Neural crest cell (in vitro differentiated cells): ENCODE measurements at places on chromosomes 7 and 10. TPM values are rescaled to one million over a fixed set of nuclear protein-coding genes. Genes with fewer than 3 reads are reported as not detected.
A peak's percentile ranks its signal among the peaks of the same experiment; 100 is the strongest.

- H3K27me3 ChIP-seq, result peaks cover 100% of the 10 kb centered on the region
- H3K4me1 ChIP-seq, result peaks cover 32% of the 10 kb centered on the region
- no peak overlapping the region for H3K27ac ChIP-seq
- no peaks in the 10 kb centered on the region for H3K36me3 ChIP-seq
- DNase-seq, result peak; percentile 84
Observed at GRCh38 chr7:8442814-8443304, 9.4 kb downstream of the NXPH1 start.

BTBD16 gene
- total RNA-seq, result not detected in 2 replicates

GRCh38 chr7:99369767-99370391, 4.7 kb upstream of the ARPC1B start:
- no peak for DNase-seq
- H3K27me3 ChIP-seq, result peaks cover 5% of the 10 kb centered on the region
- no peak overlapping the region for H3K4me3 ChIP-seq
- peaks cover 17% of the 10 kb centered on the region for H3K4me1 ChIP-seq
- peaks cover 15% of the 10 kb centered on the region for H3K36me3 ChIP-seq
- H3K27ac ChIP-seq, result peak overlapping the region; percentile 67

DNA sequence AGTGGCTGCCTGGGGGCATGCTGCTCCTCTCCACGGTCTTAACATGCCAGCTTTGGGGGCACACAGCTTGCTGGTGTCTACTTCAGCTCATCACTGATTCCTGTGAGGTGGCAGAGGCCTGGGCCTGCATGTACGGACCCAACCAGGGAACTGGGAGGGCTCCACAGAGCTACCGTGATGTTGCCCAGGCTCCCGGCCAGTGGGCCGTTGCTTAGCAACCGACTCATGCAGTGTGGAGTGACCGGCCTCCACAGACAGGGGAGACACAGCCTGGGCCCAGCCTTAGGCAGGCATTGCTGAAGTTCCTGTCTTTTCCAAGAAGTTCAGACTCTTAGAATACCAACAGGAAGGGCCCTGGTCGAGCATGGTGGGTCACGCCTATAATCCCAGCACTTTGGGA, 25.8 kb upstream of the SH2B2 start:
- no peaks in the 10 kb centered on the region for H3K36me3 ChIP-seq
- H3K27me3 ChIP-seq, result no peaks in the 10 kb centered on the region
- H3K27ac ChIP-seq, result peak overlapping the region; percentile 4
- H3K4me1 ChIP-seq, result peaks cover 44% of the 10 kb centered on the region

- no peak overlapping the region for H3K4me3 ChIP-seq
- peaks cover 24% of the 10 kb centered on the region for H3K36me3 ChIP-seq
- DNase-seq, result no peak
- no peaks in the 10 kb centered on the region for H3K27me3 ChIP-seq
Observed at GRCh38 chr7:2773608-2774007, 70.5 kb downstream of the GNA12 start.

- peaks cover 7% of the 10 kb centered on the region for H3K4me1 ChIP-seq
- H3K27ac ChIP-seq, result no peak overlapping the region
- no peaks in the 10 kb centered on the region for H3K36me3 ChIP-seq
- H3K4me3 ChIP-seq, result no peak overlapping the region
- no peak for DNase-seq
Observed at GRCh38 chr10:46215426-46215825, 71.4 kb upstream of the ANTXRL start.

GRCh38 chr7:19369806-19370205, 224.6 kb upstream of the FERD3L start:
- H3K27me3 ChIP-seq, result no peaks in the 10 kb centered on the region
- H3K27ac ChIP-seq, result no peak overlapping the region
- H3K4me1 ChIP-seq, result no peaks in the 10 kb centered on the region
- H3K36me3 ChIP-seq, result no peaks in the 10 kb centered on the region

- peak overlapping the region; percentile 69 for H3K4me3 ChIP-seq
- DNase-seq, result no peak
- H3K27me3 ChIP-seq, result peaks cover 55% of the 10 kb centered on the region
- H3K27ac ChIP-seq, result no peak overlapping the region
Observed at GRCh38 chr7:128103498-128104107, 72.4 kb upstream of the LRRC4 start.

DNA sequence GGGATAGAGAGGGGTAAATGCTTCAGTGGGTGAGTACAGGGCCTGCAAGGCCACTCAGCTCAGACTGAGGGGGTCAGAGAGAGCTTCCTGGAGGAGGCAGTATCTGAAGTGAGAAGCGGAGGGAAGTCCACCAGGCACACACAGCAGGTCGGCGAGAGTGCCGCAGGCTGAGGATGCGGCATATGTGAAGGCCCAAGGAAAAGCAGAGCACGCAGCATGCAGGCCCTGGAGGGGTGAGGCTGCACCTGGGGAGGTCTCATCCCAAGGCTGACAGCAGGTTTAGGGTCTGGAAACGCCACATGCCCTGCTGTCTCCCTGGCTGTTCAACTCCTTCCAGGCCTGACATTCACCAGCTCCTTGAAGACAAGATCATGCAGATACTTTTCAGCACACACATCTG, 40.4 kb upstream of the PSAP start:
- H3K4me1 ChIP-seq, result peaks cover 14% of the 10 kb centered on the region
- no peak overlapping the region for H3K27ac ChIP-seq
- no peak overlapping the region for H3K4me3 ChIP-seq
- no peaks in the 10 kb centered on the region for H3K36me3 ChIP-seq
- peaks cover 14% of the 10 kb centered on the region for H3K27me3 ChIP-seq

VSTM2A gene
- 0.79 and 1.0 TPM in 2 replicates for total RNA-seq

DNA sequence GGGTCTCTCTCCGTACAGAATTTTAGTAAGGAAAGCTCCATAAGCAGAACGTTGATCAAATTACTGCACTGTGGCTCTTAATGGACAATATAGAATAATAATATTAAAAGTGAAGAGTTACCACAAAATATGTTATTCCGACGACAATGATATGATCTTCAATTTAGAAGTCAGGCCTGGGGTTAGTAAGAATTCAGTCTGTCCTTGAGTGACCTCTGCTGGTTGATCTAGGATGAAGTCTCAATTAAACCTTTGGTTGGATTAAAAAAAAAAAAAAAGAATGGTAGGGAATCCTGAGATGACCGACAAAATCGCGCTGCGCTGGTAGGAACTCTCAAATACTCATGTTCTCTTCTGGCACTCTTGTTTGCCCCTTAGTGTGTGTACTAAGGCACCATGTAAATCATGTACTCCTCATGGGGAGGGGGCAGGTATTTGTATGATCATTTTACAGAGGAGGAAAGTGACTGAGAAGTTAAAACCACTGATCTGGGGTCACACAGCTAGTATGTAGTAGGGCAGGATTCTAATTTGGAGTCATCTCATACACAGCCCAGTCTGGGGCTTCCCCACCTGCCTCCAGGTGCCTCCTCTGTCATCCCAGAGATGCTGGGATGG, 161.3 kb upstream of the NPVF start:
- H3K4me1 ChIP-seq, result peaks cover 20% of the 10 kb centered on the region
- H3K4me3 ChIP-seq, result no peak overlapping the region
- DNase-seq, result peak; percentile 21
- no peaks in the 10 kb centered on the region for H3K36me3 ChIP-seq
- no peak overlapping the region for H3K27ac ChIP-seq
- H3K27me3 ChIP-seq, result peaks cover 4% of the 10 kb centered on the region

CFAP43 gene
- 0.63 and 0.71 TPM in 2 replicates for total RNA-seq

CXCL12 gene
- total RNA-seq, result 3.6 and 4.0 TPM in 2 replicates

IGFBP3 gene
- total RNA-seq, result 35.2 and 40.2 TPM in 2 replicates

- H3K27ac ChIP-seq, result no peak overlapping the region
- H3K4me3 ChIP-seq, result peak overlapping the region; percentile 9
- H3K4me1 ChIP-seq, result peaks cover 14% of the 10 kb centered on the region
Observed at GRCh38 chr7:107982918-107983389, 20.0 kb downstream of the LAMB1 start.

CCDC126 gene
- total RNA-seq, result 7.3 and 9.5 TPM in 2 replicates

DNA sequence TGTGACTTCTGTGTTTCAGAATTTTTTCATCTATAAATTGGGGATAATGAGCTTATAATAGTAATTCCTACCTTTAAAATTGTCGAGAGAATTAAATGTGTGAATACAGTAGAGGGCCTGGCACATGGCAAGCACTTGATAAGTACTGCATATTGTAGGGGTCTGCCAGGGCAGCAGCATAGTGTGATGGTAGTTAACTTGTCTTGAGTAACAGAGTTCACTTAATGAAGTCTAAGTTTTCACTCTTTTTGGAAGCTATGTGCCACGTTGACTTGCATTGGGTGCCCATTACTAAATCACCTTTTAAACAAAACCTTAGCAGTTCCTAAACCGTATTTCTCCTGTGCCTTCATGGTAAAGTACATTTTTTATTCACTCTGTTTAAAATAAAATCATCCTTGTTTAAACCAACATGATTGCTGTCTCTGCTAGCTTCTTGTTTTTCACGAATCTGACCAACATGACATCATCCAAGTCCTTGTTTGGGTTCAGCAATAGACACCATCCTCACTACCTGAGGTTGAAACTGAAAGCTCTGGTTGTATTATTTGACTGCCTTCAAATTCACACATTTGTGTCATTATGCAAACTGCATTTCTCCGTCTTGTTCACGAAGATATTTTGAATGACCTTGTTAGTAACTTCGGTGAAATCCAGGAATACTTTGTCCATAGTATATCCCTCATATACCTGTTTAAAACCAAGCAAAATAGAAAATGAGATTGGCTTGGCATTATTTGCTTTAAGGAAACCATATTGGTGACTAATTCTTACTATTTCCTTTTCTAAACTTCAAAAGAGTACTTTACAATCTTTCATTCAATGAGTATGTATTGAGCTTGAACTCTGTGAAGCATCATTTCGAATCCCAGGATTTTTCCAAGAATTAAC, 340.2 kb downstream of the SUGCT start:
- H3K4me1 ChIP-seq, result no peaks in the 10 kb centered on the region
- H3K27ac ChIP-seq, result no peak overlapping the region
- no peaks in the 10 kb centered on the region for H3K27me3 ChIP-seq

BBIP1 gene
- 33.6 and 37.8 TPM in 2 replicates for total RNA-seq

DNA sequence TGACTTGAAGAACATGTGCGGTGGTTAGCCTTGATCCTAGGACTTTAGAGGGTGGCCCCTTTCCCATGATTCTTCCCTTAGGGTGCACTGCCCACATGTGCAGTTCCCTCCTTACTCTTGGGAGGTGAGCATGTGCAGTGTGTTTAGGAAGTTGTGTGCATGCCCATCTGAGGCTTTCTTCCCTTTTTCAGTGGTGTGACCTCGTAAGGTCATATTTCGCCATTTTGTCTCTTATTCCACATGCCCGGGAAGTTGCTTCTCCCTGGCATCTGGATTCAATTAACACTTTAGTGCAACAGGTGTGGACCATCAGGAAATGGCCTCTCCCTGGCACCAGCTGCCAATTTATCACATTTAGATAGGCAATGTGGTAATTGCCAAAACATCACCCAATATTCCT, 380.6 kb upstream of the VSTM2A start:
- H3K4me3 ChIP-seq, result no peak overlapping the region
- H3K36me3 ChIP-seq, result no peaks in the 10 kb centered on the region
- DNase-seq, result no peak
- no peak overlapping the region for H3K27ac ChIP-seq
- peaks cover 1% of the 10 kb centered on the region for H3K27me3 ChIP-seq
- no peaks in the 10 kb centered on the region for H3K4me1 ChIP-seq

MYOZ1 gene
- total RNA-seq, result 0.16 and 0.18 TPM in 2 replicates

GRCh38 chr10:61835946-61836887, 65.3 kb upstream of the ARID5B start:
- no peak overlapping the region for H3K4me3 ChIP-seq
- H3K4me1 ChIP-seq, result peaks cover 23% of the 10 kb centered on the region
- no peak overlapping the region for H3K27ac ChIP-seq

GRCh38 chr7:77284005-77284404, 84.4 kb upstream of the FGL2 start:
- H3K4me1 ChIP-seq, result no peaks in the 10 kb centered on the region
- H3K36me3 ChIP-seq, result no peaks in the 10 kb centered on the region
- DNase-seq, result no peak
- H3K27ac ChIP-seq, result peak overlapping the region; percentile 55
- no peaks in the 10 kb centered on the region for H3K27me3 ChIP-seq

CPN1 gene
- not detected in 2 replicates for total RNA-seq

GRCh38 chr7:117200132-117200531, 122.7 kb downstream of the WNT2 start:
- H3K36me3 ChIP-seq, result peaks cover 4% of the 10 kb centered on the region

GRCh38 chr7:27714831-27715444, 25.0 kb upstream of the TAX1BP1 start:
- H3K4me3 ChIP-seq, result no peak overlapping the region
- peaks cover 5% of the 10 kb centered on the region for H3K4me1 ChIP-seq
- peaks cover 3% of the 10 kb centered on the region for H3K27me3 ChIP-seq
- H3K27ac ChIP-seq, result no peak overlapping the region
- H3K36me3 ChIP-seq, result no peaks in the 10 kb centered on the region

DNA sequence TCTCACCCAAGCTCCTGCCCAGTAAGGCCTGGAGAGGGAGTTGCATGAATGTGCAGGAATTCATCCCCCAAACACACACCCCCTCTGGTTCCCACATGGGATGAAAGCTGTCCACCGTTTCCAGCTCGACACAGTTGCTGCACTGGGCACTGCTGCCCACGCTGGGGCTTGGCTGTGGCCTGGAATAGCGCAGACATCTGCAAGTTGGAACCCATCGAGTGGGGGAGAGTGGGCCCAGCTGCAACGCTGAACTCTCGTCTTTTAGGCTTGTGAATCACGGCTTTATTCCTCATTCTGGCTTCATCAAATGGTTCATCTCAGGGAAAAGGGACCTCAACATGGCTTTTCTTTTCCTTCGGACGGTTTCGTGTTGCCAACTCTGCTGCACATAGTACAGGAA, 264.7 kb downstream of the DNAJB6 start:
- H3K27ac ChIP-seq, result peak overlapping the region; percentile 43
- H3K27me3 ChIP-seq, result peaks cover 3% of the 10 kb centered on the region
- H3K4me3 ChIP-seq, result peak overlapping the region; percentile 69
- no peak for DNase-seq
- H3K4me1 ChIP-seq, result peaks cover 22% of the 10 kb centered on the region

GRCh38 chr7:92655346-92655884, 65.2 kb upstream of the FAM133B start:
- H3K4me3 ChIP-seq, result no peak overlapping the region
- H3K27ac ChIP-seq, result no peak overlapping the region
- no peaks in the 10 kb centered on the region for H3K27me3 ChIP-seq
- no peaks in the 10 kb centered on the region for H3K4me1 ChIP-seq
- no peak for DNase-seq

DNA sequence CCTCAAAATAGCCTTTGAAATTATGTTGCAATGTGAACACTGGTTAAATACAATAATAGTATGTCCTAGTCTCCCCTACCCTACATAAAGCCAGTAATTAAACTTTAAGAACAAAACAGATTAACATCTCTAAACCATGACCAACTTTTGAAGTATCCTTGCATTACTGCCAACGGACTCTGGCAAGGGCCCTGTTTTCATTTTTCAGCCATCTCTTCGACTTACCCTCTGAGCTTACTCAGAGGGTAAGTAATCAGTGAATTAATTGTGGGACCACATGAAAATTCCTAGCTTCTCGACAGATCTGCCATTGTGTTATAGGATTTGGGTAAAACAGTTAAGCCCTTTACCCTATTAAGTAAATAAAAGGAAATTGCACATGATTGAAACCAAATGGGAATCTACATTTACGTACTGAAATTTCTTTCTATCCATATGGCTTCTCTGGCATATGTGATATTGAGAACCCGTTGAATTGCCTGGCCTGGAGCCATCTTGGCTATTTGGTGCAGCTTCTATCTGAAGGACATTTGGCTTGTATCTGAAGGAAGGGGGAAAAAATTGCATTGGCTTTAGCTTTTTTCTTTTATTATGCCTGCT, 39.6 kb downstream of the DYNC1I1 start:
- H3K27ac ChIP-seq, result no peak overlapping the region
- DNase-seq, result no peak
- no peak overlapping the region for H3K4me3 ChIP-seq
- no peaks in the 10 kb centered on the region for H3K27me3 ChIP-seq
- no peaks in the 10 kb centered on the region for H3K4me1 ChIP-seq

GRCh38 chr7:80520199-80520598, 8.3 kb upstream of the GNAT3 start:
- no peaks in the 10 kb centered on the region for H3K27me3 ChIP-seq
- no peak overlapping the region for H3K4me3 ChIP-seq
- H3K36me3 ChIP-seq, result no peaks in the 10 kb centered on the region
- H3K27ac ChIP-seq, result no peak overlapping the region
- H3K4me1 ChIP-seq, result no peaks in the 10 kb centered on the region

MEIG1 gene
- total RNA-seq, result 0.71 and 1.6 TPM in 2 replicates

AKR1D1 gene
- not detected in 2 replicates for total RNA-seq
